ENCODE measurements at places on chromosomes 1 and 21.
A peak's percentile ranks its signal among the peaks of the same experiment; 100 is the strongest.

DNA sequence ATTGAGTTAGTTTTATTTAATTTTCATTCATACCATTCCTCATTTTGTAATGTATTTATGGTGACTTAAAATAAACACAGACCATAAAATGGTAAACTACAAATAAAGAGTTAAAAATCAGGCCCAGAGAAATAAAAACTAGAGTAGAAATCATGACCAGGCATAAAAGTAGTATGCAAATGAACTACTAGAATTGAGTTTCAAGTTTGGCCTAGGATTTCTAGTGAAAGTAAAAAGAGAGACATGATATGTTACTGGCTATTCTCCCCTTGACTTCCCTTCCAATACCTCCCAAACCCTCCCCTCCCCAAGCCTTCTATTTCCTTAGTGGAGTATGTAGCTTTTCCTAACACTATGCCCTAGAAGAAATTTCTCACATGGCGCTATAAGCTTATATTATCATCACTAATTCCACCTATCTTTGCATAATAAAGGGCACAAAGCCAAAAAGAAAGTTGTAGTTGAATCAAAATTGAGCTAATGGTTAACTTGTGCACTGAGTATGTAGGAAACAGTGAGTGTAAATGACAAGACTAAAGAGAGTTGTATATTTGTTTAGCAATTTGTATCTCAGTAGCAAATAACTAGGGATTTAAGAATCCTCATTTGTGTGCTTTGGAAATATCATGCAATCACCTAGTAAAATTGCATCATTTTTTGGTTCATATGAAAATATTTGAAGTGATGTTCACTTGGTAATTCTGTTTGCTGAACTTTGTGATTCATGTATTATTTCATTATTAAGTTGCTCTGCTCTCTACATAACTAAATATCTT is 29.7 kb upstream of the CDC14A start:
- DNase-seq = no peak

GRCh38 chr1:15411593-15412137 is 2.0 kb downstream of the EFHD2 start:
- DNase-seq = no peak

DNA sequence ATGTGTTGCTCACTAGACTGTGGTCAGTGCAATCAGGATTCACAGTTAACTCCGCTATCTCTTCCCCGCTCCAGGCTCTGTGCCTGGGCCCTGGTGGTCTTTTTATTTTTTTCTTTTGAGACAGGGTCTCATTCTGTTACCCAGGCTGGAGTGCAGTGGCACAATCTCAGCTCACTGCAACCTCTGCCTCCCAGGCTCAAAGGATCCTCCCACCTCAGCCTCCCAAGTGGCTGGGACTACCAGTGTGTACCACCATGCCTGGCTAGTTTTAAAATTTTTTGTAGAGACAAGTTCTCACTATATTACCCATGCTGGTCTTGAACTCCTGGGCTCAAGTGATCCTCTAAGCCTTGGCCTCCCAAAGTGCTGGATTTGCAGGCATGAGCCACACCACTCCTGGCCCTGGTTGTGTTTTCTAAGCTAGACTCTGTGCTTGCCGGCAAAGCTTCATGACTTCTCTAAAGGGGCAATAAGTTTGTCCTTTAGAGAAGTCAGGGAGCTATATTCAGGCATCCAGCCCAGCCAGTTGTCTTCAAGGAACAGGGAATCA is 1.4 kb downstream of the RCSD1 start:
- no peak for DNase-seq

DNA sequence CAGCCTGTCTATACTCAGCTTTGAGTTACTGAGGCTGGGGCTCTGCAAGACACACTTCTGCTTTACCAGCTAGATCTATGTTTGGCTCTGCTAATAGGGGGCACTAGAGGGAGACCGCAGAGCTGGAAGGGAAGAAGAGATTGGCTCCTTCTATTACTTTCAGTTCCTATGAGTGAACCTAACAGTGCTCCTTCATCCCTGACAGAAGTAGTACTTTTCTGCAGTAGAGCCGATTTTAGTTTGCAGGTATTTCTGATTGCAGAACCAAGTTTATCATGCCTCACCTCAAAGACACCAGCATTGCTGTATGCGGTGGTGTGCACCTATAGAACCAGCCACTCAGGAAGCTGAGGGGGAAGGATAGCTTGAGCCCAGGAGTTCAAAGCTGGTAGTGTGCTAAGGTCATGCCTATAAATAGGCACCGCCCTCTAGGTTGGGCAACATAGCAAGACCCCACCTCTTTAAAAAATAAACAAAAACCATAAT is 5.7 kb upstream of the ZDHHC18 start:
- DNase-seq = no peak

DNA sequence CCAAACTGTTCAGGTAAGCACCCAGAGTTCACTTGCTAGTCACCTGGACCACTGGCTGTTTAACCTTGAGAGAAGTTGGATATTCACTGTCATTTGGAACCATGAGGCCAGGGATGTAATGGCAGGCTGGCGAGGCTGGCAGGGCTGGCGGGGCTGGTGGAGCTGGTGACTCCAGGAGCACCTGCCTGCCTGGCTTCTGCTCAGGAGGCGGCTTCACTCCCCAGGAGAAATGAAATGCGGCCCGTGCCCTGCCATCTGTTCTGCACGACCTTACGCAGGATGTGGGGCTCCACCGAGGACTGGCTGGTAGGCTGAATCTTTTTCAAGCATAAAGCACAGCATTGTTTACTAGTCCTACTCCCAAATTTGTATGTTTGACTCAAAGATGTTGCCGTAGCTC is 22.7 kb upstream of the MX1 start:
- no peak for DNase-seq

DNA sequence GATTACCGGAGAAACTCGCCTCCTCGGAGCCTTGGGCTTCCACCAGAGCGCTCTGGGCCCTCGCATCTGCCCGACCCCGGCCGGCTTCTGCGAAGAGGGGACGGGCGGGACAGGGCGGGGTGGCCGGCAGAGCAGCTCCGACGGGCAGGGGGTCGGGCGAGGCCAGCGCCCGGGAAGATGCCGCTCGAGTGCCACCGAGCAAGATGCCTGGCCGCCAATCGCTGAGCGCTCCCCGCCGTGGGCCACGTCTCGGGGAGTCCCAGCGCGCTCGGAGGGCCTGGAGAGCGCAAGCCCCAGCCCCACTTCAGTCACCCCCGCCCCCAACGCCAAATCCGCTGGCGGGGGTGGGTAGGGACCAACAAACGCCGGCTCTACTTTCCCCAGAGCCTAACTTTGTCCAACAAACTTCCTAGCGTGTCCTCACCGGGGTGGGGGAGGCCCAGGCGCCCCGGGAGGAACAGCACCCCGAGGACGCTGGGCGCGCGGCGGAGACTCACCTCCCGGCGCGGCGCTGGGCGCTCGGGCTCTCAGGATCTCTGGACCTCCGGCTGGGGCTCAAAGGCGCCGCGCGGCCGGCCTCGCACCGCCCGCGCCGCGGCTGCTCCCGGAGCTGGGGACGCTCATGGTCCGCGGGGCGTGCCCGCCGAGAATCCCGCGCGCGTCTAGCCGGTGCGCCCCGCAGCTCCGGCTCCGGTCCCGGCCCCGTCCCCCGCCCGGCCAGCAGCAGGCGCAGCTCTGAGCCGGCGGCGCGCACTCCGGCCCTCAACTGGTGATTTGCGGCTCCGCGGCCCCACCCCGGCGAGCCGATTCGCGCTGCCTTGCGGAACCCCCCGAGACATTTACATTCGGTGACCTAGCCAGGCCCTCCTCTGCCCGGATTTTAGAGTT is at the start of gene BCAR3:
Gene BCAR3, minus strand, starts transcription at position 737 of the 888 bp plus-strand sequence. CDS start 6,907 bp downstream, outside the sequence.
- peak; percentile 17 for DNase-seq

DNA sequence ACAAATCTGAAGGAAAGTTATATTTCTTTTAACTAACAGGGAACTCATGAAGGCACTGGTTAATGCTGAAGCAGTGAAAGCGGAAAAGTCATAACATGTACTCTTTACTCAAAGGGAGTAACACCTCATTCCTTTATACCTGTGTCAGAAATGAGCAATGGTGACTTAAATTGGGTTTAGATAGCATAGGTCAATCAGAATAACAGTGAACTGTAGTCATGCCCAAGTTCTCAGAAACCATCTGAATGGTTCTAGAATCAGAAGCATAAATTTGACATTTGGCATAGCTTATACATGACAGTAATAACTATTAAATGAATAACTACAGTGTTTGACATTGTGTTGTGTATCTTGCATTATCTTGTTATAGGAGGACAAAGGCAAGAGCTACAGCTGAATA is 382.0 kb downstream of the NUF2 start:
- DNase-seq = no peak

DNA sequence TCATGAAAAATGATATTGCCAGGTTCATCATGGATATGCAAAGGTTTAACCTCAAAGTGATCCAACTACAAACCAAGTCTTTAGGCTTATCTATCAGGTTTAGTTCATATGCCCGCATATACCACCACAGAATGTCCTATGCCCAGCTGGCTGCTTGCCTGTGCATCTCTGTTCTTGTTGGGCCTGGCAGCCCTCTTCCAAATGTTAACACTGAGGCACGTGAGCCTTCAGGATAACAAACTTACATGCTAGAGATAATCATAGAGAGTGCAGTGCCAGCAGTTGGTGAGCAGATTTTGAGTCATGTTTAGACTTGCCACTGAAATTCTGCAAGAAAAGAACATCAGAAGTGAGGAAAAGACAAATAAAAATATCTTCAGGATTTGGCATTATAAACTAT is 607.9 kb upstream of the TMPRSS15 start:
- no peak for DNase-seq

Data from activated naive CD4-positive, alpha-beta T cell treated with anti-CD3 and anti-CD28 coated beads, Interleukin-2, amount 50 U/mL, for 16 hours (primary cell).